Skin of body (tissue), 3 donors: ENCODE measurements at places on chromosomes 5 and 9.

DNA sequence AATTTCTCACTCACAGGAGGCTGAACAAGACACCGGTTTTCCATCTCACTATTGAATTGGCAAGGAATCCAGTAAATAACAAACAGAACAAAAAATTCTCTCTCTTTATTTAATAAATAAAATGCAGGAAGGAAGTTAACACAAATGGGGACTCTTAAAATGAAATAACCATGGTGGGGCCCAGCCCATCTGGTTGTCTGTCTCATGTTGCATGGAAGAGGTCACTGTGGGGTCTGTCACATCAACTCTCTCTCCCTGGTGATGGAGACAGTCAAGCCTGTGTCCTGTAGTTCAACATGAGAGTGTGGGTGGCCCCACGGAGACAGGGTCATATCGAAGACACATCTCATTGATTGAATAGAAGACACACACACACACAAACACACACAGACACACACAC is 297.7 kb downstream of the IRX2 start:
- no peak for DNase-seq

DNA sequence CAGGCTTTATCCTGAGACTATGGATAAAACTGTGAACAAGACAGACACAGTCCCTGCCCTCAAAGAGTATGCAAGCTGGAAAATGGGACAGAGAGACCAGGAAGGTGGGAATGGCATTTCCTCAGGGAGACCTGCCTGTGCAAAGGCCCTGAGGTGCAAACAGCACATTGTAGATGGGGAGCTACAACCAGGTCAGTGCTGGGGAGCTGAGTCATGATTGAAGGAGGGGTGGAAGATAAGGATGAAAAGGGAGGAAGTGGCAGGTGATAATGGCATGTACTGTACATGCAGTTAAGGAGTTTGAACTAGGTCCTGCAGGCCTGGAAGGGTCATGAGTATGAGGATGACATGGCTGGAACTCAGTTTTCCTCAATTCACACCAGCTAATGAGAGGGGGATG is 75.5 kb upstream of the BOD1 start:
- no peak for DNase-seq

GRCh38 chr9:110932863-110933262 is 105.4 kb downstream of the LPAR1 start:
- DNase-seq: no peak

DNA sequence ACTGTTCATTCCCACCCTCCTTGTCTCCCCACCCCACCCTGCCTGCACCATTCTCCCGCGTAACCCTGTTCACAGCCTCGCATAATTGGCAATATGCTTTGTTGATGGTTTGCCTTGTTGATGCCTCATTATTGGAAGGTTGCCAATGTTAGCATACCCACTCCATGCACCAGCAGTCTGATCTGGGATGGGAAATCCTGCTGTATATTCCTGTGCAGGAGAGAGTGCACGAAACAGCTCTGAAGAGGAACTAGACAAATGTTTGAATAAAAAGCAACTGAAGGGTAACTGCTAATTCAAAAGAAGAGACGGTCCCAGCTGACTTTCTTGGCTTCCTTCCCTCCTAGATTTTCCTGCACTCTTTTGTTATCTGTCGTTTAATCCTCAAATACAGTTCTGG is 271.7 kb upstream of the TLE4 start:
- DNase-seq: no peak

DNA sequence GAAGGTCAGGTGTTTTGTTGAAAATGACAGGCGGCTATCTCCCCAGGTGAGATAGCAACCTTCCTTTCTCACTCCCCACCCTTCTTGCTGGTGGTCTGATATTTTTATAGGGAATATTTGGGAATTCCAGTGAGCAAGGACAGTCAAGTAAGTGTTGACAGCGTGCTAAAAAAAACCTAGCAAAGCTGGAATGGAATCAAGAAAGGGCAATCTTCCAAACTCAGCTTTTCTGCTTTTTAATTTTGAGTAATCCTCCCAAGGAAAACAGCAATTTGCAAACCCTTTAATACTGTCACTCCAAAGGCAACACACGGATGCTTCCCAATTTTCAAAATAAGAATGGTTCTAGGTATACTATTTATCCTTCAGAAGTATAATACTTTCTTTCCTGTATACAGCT is 143.7 kb upstream of the PCA3 start:
- peak; percentile 11 for DNase-seq

DNA sequence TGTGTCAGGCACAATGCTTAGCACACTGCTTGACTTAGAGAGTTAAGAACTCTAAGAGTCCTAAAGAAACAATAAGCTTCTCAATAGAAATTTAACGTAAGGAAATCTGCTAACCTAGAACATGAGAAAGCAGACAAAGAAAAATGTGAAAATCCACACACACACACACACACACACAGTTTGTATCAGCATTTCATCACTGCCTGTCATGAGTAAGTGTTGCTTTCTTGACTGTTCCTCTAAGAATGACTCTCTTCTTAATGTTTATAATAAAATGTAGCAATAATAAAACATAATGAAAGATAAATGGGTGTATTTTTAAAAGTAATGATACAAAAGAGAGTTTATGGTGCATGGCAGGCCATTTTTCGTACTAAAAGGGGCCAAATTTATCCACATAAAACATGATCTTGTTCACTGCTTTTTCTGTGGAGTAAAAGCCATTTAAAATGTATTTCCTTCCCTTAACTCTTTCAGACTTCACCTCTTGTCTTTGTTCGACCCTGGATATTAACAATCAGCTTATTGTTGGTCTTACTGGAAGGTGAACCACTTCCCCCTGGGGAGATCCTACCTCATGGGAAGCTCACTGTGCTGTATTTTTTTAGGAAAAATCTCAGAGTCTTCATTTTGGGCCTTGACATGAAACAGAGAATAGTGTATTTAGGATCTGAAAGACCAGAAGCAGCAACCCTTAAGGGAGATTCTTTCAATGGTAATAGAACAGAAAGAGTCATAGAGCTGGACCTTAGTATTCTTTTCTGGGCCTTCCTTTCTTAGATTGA is 107.3 kb upstream of the ANKRD55 start:
- no peak for DNase-seq

DNA sequence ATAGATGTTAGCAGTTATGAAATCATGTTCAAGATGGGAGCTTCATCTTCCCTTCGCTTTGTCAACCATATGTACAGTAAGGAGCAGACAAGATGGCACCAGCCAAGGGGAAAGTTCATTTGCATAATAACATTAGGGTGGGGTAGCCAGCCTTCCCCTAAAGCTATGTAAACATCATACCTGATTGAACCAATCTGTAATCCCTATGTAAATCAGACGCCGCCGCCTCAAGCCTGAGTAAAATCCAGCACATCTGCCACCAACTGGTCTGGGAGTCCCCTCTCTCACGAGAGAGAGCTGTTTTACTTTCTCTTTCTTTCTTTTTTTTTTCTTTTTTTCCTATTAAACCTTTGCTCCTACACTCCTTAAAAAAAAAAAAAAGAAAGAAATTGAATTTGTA is 30.8 kb upstream of the REEP2 start:
- DNase-seq: no peak

- no peak for DNase-seq
Observed at GRCh38 chr9:127569886-127570401, 42.1 kb upstream of the STXBP1 start.

GRCh38 chr5:128870923-128871322 is 94.4 kb upstream of the SLC27A6 start:
- DNase-seq: no peak

- DNase-seq: no peak
Observed at GRCh38 chr5:155275222-155275621, 261.7 kb downstream of the KIF4B start.

DNA sequence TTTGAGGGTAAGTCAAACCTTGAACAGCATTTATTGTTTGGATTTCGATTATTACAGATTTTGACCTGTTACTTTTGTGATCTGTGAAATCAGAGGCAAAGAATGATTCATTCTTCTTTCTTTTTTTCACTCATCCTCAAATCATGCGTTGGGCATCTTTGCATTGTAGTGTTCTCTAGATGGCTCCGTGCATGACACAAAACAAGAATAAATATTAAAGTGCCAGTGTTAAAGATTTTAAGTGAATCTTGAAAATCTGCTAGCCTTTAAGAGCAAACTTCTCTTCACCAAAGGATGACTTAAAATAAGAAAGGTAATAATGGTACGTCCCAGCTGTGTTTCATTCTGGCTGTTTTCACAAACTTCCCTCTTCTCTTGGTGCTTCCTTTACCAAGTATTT is 361.9 kb upstream of the SMARCA2 start:
- no peak for DNase-seq

DNA sequence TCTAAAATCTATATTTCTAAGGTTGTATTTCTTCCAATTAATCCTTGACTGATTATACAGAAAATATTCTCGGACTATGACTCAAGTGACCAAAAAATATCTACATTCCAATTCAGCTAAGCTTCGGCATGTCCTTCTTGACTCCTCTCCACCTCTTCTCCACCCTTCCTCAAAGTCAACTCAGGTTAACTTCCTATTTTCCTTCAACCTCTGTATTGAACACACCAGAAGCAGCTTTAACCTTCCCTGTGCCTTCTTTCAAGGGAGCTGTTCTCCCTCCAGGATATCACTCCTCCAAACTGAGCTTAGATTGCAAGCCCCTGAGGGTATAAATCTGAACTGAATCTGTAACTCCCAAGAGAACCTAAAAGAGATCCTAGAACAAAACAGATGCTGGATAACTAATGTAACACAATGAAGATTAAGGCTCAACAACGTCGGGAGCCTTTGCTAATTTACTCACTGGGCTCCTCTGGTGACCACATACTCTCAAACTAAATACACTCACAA is 1.1 kb downstream of the SLCO4C1 start:
- DNase-seq: no peak

GRCh38 chr5:54022223-54022622 is 288.1 kb downstream of the ARL15 start:
- no peak for DNase-seq

DNA sequence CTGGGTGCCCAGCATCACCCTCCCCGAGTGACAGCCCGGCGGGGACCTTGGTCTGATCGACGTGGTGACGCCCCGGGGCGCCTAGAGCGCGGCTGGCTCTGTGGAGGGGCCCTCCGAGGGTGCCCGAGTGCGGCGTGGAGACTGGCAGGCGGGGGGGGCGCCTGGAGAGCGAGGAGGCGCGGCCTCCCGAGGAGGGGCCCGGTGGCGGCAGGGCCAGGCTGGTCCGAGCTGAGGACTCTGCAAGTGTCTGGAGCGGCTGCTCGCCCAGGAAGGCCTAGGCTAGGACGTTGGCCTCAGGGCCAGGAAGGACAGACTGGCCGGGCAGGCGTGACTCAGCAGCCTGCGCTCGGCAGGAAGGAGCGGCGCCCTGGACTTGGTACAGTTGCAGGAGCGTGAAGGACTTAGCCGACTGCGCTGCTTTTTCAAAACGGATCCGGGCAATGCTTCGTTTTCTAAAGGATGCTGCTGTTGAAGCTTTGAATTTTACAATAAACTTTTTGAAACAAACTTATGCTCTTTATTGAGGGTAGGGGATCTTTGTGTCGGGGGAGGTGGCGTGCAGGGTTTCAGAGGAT is 1.3 kb downstream of the GADD45G start:
- DNase-seq: peak; percentile 22

- DNase-seq: no peak
Observed at GRCh38 chr5:119353213-119353612, 2.6 kb upstream of the TNFAIP8 start.

DNA sequence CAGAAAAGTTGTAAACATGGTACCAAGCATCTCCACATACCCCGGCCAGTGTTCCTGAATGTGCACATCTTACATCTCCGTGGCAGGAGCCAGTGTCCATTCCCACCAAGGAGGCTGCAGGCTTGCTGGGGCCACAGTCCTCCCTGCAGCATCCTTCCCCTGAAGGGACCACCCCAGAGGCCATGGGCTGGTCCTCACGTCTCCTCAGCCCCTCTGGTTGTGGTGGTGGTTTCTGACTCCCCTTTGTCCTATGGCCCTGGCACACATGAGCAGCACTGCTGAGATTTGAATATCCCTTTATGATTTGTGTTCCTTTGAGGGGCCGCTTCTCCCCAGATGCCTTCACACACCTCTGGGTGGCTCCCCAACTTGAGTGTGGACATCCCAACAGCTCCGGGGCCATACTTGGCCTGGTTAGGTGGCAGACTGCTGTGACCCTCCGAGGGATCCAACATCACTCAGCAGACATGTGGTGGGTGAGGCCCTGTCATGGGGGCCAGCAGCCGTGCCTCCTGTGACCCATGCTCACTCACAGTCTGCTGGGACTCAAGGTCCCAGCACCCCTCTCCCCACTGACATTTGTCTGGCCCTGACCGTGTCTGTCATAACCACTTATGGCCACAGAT is 14.3 kb downstream of the PHF2 start:
- no peak for DNase-seq

DNA sequence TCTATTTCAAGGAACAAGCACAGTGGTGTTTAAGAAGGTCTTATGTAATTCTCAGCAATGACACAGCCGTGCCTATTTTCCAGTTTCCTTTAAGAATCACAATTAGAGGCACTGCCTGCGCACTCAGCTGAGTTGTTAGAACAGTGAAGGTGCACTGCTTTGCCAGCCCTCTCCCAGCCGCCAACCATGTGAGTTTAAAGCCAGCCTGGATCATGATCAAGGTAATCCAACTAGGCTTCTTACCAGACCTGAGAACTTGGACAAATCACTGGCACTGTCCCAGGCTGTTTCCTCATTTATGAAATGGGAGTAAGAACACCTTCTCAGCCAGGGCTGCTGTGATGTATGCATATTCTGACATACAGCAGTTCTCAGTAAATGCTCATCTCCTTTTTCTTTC is 99.6 kb downstream of the ASTN2 start:
- DNase-seq: no peak

DNA sequence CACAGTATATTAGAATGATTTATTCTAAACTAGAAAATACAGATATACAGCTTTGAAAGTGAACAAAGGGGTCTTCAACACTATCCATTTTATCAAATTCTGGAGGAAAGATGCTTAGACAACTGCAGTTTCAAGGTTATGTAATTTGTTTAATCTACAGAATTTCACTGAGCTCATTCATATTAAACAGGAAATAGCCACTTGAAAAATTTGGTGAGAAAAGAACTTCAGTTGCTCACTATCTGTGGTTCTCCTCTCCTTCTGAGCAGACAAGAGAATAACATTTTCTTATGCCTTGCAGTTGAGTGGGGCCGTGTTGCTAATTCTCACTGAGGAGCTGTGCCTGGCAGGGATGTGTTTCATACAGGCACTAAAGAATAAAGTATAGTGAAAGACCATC is 1428.2 kb downstream of the CDH12 start:
- no peak for DNase-seq

- no peak for DNase-seq
Observed at GRCh38 chr5:61689153-61689846, 357.2 kb downstream of the ZSWIM6 start.

- no peak for DNase-seq
Observed at GRCh38 chr5:78778538-78778937, 130.0 kb upstream of the LHFPL2 start.

DNA sequence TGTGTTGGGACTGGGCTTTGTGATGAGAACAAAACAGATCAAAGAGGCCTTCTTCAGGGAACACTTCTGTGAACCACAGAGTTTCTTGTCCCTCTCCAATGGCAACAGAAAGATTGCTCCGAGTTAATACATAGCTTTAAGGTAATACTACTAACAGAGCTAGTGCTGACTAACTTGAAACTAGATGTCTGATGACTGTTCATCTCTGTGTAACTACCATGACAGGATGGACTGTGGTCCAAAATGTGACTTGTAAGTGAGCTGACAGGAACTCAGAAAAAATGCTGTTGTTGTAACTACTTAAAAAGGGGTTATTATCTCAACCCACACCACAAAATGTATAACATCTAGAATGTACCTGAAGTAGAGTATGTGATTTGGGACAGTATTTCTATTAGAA is 630.2 kb upstream of the DMAC1 start:
- no peak for DNase-seq
